ENCODE measurements at places on chromosomes 11 and 22. TPM values are rescaled to one million over a fixed set of nuclear protein-coding genes. Genes with fewer than 3 reads are reported as not detected.

GRCh38 chr11:121236115-121237001, 56.2 kb upstream of the SC5D start:
- DNase-seq: no peak

GRCh38 chr11:30155428-30155827, 75.4 kb upstream of the FSHB start:
- peak; percentile 83 for DNase-seq

- no peak for DNase-seq
Measured at GRCh38 chr22:40009292-40009774, 14.6 kb downstream of the FAM83F start.

P2RY2 gene
- total RNA-seq: 13.3 TPM

ARFGAP3 gene
- 32.1 TPM for total RNA-seq

NEFH gene
- 0.92 TPM for total RNA-seq

VPREB1 gene
- total RNA-seq: not detected

Measured in stomach (tissue), 19 donors.